Inflammatory macrophage (primary cell): ENCODE measurements at places on chromosomes 5 and 9.

GRCh38 chr5:3220201-3220600 lies 375.4 kb upstream of the IRX1 start:
- no peak for DNase-seq

GRCh38 chr5:9615331-9615730 lies 14.8 kb downstream of the TAS2R1 start:
- no peak for DNase-seq

- no peak for DNase-seq
Measured at GRCh38 chr9:4788703-4789102, 4.0 kb upstream of the RCL1 start.

DNA sequence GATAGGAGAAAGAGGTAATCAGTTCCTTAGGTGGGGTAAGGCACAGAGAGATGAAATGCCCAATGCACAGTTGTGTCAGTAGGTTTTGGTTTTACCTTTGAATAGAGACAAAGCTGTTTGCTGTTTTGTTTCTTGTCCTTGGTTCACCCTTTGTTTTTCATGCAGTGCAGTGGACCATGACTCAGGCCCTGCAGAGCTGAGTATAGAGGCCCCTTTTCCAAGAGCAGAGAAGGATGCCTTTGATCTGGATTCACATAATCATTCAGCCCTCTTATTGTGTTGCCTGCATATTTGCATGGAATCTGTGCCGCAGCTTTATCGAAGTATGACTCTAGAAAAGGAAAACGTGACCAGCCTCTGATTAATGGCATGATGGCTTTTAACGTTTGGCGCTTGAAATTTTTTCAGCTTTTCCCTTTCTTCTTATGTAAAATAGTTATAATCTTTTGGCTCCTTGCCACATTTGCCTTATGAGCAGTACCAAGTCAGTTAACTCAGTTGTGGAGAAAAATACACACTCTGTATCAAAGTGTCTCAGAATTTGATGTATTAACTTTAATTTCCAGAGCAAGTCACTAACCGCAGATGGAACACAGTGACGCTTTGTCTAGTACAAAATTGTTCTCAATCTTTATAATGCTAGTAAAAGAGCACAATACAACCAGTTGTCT lies 197.6 kb downstream of the KDM4C start:
- no peak for DNase-seq

DNA sequence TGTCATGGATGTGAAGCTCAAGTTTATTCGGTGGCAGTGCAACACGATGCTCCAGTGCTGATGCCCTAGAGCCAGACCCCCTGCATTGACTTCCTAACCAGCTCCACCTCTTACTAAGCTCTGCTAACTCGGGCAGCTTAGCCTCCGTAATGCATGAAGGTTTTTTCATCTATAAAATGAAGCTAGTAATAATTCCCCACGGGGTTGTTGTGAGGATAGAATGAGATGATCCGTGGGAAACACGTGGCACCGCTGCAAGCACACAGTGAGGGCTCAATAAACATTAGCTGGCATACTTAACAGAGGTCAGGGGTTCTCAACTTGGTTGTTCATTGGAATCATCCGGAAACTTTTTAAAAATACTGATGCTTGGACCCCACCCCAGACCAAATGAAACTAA lies 6.8 kb downstream of the ENC1 start:
- no peak for DNase-seq

DNA sequence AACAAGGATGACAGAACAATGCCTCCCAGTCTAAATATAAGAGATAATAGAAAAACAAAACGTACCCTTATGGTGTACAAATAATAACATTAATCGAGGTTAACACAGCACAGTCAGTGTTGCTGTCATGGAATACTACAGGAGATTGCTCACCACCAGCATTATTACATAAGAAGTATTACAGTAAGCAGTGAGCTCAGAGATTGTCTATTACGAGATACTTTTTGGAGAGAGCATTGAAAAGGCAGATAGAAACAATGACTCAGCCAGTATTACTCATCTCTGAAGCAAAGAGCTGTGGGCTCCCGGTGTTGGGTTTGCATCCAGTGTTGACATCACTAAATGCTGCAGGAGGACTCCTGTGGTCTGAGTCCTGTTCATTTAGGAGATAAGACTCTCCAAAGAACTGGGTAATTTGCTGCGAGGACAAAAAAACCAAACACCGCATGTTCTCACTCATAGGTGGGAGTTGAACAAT lies 191.9 kb upstream of the SEMA6A start:
- DNase-seq = no peak

DNA sequence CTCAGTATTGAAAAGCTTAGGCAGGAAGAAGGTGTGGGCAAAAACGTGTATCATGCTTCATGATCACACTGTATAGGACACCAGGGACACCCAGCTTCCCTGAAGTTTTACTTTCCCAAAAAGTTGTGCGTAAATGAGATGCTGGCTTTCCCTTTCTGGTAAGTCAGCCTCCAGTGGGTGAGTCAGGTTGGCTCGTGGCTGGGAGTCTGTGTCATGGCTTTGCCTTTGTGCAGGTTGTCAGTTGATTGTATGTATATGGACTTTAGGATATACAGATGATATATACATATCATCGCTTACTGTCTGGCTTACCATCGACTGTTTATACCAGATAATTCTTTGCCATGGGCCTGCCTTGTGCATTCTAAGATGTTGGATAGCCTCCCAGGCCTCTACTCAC lies 34.2 kb downstream of the ADRB2 start:
- DNase-seq = no peak

DNA sequence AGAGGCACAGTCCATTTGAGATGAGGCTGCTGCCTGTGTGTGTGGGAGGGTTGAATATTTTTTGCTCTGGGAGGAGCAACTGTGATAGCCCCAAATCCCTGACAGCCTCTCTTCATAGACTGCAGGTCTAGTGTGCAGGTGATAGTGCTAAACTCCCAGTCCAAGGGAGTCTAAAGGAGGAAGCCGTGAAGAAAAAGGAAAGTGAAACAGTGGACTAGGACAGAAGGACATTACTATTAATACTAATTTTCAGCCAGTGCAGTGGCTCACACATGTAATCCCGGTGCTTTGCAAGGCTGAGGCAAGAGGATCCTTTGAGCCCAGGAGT lies 295.0 kb downstream of the PDE4D start:
- DNase-seq = peak; percentile 5

DNA sequence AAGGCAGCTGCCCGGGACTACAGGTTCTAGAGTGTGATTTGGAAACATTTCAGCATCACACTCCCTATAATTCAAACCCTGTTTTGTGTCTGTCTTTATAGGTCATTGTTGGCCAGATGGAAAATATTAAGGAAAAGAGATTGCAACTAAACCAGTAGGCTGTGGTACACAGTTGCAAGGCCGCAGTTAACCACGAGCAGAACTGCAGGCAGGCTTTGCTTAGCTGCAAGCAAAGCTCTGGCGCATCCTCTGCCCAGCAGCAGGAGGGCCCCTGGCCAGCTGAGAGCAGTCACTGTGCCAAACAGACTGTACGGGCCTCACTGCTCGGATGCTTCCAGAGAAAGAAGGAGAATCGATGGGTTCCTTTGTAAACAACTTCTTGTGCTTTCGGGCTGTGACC lies 204.5 kb downstream of the DENND1A start:
- no peak for DNase-seq

GRCh38 chr5:135122797-135123196 lies 88.8 kb upstream of the PITX1 start:
- no peak for DNase-seq

DNA sequence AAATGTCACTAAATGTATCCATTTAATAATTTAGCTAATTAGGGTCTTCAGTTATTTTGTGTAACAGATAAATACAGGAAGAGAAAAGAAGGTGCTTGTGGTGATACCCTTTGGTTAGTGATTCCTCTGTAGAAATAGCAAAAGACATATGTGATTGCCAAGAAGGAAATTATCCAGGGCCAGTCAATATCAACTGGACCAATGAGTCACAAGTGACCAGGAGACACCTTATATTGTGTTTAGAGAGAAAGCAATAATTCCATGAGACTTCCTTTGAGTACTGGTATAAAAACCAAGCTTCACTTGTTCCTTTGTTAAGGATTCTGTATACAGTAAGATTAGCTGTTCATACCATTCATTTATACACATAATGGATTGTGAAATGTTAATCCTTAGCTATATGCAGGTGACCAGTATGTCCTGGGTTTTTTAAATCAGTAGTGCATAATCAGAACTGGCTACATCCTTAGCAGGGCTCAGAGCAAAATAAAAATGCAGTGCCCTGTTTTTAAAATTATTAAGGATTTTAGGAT lies 11.7 kb upstream of the F2R start:
- no peak for DNase-seq

DNA sequence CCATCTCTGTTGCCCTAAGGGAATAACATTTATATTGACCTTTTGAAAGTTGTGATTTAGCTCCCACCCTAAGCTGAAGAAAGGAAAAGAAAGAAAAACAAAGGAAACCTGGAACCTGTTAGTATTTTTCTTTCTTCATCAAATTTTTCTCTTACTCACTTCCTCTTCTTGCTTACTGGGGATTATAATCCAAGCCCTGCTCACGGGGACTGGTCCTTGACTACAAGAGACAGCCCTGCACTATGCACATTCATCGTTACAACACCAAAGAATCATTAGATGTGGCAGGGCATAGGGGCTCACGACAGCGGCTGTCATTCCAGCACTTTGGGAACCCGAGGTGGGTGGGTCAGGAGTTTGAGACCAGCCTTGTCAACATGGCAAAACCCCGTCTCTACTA lies 37.8 kb upstream of the LPAR1 start:
- peak; percentile 43 for DNase-seq

- DNase-seq = no peak
Measured at GRCh38 chr9:101037430-101037829, 8.9 kb downstream of the PLPPR1 start.

GRCh38 chr9:107190061-107190935 lies 92.8 kb upstream of the RAD23B start:
- no peak for DNase-seq

DNA sequence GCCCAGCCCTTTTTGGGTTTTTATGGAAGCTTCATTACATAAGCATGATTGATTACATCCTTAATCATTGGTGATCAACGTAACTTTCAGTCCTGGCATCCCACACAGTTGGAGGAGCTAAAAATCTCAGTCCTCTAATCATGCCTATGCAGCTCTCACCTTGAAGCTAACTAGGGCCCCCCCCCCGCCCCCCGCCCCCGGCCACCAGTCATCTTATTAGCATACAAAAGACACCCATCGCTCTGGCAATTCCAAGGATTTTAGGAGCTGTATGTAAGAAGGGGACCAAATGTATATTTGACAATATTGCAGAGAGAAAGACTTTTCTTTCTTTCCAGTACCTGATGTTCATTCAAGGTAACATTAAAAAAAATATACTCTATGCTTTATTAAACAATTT lies 19.0 kb downstream of the ENC1 start:
- no peak for DNase-seq

- no peak for DNase-seq
Measured at GRCh38 chr9:132293145-132293721, 61.6 kb downstream of the SETX start.

DNA sequence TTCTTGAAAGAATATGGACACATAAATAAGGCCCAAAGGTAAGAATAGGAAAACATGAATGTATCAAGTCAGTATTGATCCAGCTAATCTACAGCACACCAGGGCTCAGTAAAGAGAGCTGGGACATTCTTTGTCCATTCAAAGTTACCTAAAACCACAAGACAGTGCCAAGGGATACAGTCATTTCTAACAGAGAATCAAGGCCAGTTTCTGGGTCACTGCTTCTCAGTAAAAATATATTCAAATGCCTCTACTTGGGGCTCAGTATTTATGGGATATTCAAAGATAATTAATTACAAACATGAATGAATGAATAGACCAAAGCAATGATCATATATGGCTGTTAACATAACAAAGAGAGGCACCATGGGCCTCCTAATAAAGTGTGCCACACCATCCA lies 34.9 kb downstream of the MTMR12 start:
- DNase-seq = no peak

GRCh38 chr5:141508798-141509611 lies 20.1 kb downstream of the PCDHGC5 start:
- peak; percentile 47 for DNase-seq

DNA sequence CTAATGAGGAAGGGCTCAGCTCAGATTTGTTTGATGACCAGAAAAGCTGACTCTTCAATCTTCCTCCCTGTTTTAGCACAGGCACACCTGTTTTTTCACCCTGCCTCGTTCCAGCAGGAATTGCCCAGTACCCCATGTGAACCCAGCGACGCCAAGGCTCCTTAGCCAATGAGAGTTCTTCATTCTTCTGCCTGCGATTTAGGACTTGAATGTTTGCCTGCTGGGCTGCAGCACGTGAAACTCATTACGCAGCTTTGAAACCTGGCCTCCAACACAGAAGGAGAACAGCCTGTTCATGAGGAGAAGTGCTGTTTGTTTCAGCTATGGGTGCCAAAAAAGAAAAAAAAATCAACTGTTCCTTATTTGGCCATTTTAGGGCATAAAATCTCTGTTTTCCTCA lies 315.5 kb downstream of the TRPM3 start:
- DNase-seq = no peak

DNA sequence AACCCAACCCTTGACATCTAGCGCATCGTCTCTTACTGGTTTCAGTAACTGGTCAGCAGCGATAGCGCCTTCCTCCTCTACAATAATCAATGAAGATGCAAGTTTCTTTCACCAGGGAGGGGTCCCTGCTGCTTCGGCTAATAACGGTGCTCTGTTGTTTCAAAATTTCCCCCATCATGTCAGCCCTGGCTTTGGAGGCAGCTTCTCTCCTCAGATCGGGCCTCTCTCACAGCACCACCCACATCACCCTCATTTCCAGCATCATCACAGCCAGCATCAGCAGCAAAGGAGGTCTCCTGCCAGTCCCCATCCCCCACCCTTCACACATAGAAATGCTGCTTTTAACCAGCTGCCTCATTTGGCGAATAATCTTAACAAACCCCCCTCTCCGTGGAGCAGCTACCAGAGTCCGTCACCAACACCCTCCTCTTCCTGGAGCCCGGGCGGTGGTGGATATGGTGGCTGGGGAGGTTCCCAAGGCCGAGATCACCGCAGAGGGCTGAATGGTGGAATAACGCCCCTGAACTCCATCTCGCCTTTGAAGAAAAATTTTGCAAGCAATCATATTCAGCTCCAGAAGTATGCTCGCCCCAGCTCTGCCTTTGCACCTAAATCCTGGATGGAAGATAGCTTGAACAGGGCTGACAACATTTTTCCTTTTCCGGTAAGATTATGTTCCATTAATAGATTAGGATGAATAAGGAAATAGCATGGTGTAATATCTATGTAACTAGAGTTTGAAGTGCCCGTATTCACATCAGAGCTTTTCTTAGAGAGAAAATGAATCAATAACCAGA lies 2.2 kb downstream of the CPEB4 start:
- no peak for DNase-seq

DNA sequence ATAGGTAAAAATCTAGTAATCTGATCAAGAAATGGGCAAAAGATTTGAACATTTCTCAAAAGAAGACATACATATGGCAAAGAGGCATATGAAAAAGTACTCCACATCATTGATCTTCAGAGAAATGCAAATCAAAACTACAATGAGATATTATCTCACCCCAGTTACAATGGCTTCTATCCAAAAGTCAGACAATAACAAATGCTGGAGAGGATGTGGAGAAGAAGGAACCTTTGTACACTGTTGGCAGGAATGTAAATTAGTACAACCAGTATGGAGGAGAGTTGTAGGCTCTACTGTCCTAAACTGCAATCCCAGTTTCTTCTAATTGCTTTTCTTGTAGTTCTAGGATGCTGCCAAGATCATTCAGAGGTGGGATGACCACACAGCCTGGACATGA lies 193.5 kb upstream of the RFX3 start:
- no peak for DNase-seq
